Lower lobe of right lung (tissue), 2 donors: ENCODE measurements at places on chromosomes 11 and 22. TPM values are rescaled to one million over a fixed set of nuclear protein-coding genes. Genes with fewer than 3 reads are reported as not detected.

DNA sequence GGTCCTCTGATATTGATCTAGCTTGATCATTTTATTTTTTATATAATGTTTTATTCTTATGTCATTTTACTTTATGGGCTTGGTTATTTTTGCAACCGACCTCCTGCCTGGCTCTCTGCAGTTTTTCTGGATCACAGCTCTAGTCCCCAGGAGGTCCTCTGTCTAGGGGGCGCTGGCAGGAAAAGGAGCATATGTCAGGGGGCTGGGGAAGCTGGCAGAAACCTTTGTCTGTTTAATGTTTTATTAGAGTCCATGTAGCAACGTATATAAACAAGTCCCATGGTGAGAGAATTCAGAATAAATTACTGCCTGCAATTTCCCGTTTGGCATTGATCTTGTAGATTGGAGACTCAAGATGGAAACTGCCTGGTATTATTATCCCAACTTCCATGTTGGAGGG, 133.5 kb upstream of the ZBED5 start:
- H3K27me3 ChIP-seq: no peaks in the 10 kb centered on the region
- H3K27ac ChIP-seq: no peak overlapping the region
- no peak overlapping the region for H3K4me3 ChIP-seq
- H3K36me3 ChIP-seq: no peaks in the 10 kb centered on the region

The NAALAD2 gene
- 1.6 TPM for total RNA-seq

- H3K36me3 ChIP-seq: peaks cover 7% of the 10 kb centered on the region
- H3K4me3 ChIP-seq: peak overlapping the region; percentile 93
- H3K27me3 ChIP-seq: no peaks in the 10 kb centered on the region
- H3K4me1 ChIP-seq: peaks cover 32% of the 10 kb centered on the region
Measured at GRCh38 chr11:748007-748359, 719 bp downstream of the TALDO1 start.

The WNT11 gene
- 9.2 TPM for total RNA-seq

DNA sequence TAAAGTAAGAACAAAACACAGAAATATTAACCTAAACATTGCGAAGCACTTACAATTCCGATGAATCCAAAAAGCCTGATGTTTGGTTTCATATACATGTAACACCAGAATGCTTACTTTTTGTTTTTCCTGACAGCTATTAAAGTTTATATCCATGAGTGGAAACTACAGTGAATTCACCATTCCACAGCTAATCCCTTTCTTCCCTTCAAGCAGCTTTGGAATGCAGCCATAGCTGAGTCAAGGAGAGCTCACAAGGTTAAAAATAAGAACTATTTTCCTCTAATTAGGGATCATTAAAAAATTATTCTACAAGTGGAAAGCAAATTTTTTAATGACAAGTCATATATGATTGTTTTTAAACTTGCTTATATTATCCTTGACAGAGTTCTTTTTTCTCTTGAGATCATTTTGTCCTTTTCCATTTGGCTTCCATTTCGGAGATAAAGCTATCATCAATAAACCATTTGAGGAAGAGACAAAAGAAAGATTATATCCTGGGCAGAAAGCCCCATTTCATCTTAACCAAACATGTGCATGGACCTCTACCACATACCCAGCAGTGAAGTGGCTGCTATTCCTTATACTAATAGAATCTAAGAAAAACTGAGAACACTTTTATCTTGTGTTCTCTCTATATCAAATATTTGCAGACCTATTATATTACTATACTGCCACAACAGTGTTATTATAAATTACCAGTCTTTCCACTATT, 19.7 kb upstream of the FIBIN start:
- no peaks in the 10 kb centered on the region for H3K27me3 ChIP-seq
- no peak overlapping the region for H3K27ac ChIP-seq
- H3K36me3 ChIP-seq: no peaks in the 10 kb centered on the region
- no peak overlapping the region for H3K4me3 ChIP-seq

The KIAA0930 gene
- total RNA-seq: 89.2 TPM

- no peaks in the 10 kb centered on the region for H3K36me3 ChIP-seq
- peaks cover 5% of the 10 kb centered on the region for H3K4me1 ChIP-seq
- H3K4me3 ChIP-seq: no peak overlapping the region
- no peak for DNase-seq
Measured at GRCh38 chr11:12275818-12276217, 101.6 kb upstream of the PARVA start.

GRCh38 chr11:27456795-27457329, 15.7 kb downstream of the LGR4 start:
- H3K27ac ChIP-seq: no peak overlapping the region
- H3K4me3 ChIP-seq: no peak overlapping the region
- no peak for DNase-seq
- H3K36me3 ChIP-seq: no peaks in the 10 kb centered on the region
- no peaks in the 10 kb centered on the region for H3K27me3 ChIP-seq

DNA sequence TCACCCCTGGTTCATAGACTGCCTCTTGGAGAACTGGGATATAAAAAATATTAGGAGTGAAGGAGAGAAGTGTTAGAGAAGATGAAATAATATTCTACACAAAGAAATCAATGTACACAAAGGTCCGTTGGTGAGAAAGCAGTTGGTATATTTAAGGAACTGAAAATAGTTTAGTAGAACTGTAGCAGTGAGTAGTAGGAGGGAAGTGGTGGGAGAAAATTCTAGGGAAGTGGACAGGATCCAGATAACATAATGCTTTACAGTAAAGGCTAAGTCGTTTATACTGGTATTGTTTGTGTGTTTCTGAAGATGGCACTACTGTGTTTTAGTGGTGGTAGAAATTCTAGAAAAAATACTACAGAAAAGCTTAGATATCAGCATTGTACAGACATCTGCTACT, 120.8 kb upstream of the CHORDC1 start:
- no peaks in the 10 kb centered on the region for H3K36me3 ChIP-seq
- H3K4me3 ChIP-seq: no peak overlapping the region
- DNase-seq: no peak
- no peak overlapping the region for H3K27ac ChIP-seq

The ASPHD2 gene
- total RNA-seq: 1.5 TPM

The MRPL23 gene
- total RNA-seq: 59.2 TPM

DNA sequence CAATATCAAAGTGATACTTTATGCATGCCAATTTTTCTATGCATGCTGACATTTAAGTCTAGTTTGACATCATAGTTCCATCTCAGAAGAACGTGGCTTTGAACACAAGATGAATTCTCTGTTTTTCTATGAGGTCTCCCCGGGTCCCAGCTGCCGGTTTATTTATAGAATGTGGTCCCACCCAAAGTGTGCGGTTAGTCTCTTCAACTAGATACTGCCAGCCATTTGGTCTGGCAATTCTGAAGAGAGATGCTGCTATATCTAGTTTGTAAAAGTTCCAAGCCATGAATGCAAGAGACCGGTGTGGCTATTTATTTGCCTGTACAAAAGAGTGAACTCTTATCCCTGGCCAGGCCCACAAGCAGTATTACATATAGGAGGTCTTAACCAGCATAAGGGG, 9.2 kb downstream of the OR5A2 start:
- no peaks in the 10 kb centered on the region for H3K4me1 ChIP-seq
- no peaks in the 10 kb centered on the region for H3K27me3 ChIP-seq
- no peak overlapping the region for H3K4me3 ChIP-seq
- H3K36me3 ChIP-seq: no peaks in the 10 kb centered on the region

GRCh38 chr11:16448123-16448717, 91.9 kb upstream of the SOX6 start:
- H3K4me3 ChIP-seq: no peak overlapping the region
- DNase-seq: no peak
- no peaks in the 10 kb centered on the region for H3K27me3 ChIP-seq
- H3K36me3 ChIP-seq: no peaks in the 10 kb centered on the region
- H3K27ac ChIP-seq: no peak overlapping the region

The HEPHL1 gene
- not detected for total RNA-seq

The GLYAT gene
- total RNA-seq: not detected

The RHOD gene
- 12.2 TPM for total RNA-seq

DNA sequence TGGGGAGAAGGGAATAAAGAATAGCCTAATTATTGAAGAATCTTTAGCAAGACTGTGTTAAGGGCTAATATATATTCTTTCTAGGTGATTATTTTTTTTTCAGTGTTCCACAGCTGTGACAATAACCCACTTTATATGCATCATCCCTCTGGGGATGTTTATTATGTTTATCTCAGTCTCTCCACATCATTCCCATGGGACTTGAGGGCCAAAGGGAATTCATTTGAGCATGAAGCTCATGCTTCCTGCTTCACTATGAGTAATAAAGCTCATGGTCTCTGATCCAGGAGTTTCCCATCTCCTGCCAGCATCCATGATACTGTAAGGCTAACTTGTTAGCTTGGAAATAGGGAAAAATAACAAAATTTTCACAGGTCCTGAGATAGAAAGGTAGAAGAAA, 1888.4 kb downstream of the LRRC4C start:
- no peak for DNase-seq
- no peaks in the 10 kb centered on the region for H3K36me3 ChIP-seq
- H3K4me3 ChIP-seq: no peak overlapping the region

GRCh38 chr11:68146010-68146540, 24.9 kb upstream of the CHKA start:
- peak overlapping the region; percentile 70 for H3K27ac ChIP-seq
- H3K36me3 ChIP-seq: no peaks in the 10 kb centered on the region
- peak; percentile 98 for DNase-seq
- peaks cover 52% of the 10 kb centered on the region for H3K4me1 ChIP-seq
- no peak overlapping the region for H3K4me3 ChIP-seq

- no peaks in the 10 kb centered on the region for H3K4me1 ChIP-seq
- no peaks in the 10 kb centered on the region for H3K27me3 ChIP-seq
- no peak overlapping the region for H3K4me3 ChIP-seq
- peaks cover 18% of the 10 kb centered on the region for H3K36me3 ChIP-seq
Measured at GRCh38 chr11:112016765-112017376, 8.3 kb upstream of the DLAT start.

GRCh38 chr11:83982825-83983224, 696.7 kb upstream of the CCDC90B start:
- H3K4me3 ChIP-seq: no peak overlapping the region
- H3K27ac ChIP-seq: no peak overlapping the region
- no peaks in the 10 kb centered on the region for H3K36me3 ChIP-seq
- no peaks in the 10 kb centered on the region for H3K4me1 ChIP-seq
- DNase-seq: no peak

GRCh38 chr11:104728927-104729326, 169.3 kb downstream of the CASP12 start:
- H3K27me3 ChIP-seq: no peaks in the 10 kb centered on the region
- no peak overlapping the region for H3K27ac ChIP-seq
- H3K4me3 ChIP-seq: no peak overlapping the region
- no peaks in the 10 kb centered on the region for H3K36me3 ChIP-seq

DNA sequence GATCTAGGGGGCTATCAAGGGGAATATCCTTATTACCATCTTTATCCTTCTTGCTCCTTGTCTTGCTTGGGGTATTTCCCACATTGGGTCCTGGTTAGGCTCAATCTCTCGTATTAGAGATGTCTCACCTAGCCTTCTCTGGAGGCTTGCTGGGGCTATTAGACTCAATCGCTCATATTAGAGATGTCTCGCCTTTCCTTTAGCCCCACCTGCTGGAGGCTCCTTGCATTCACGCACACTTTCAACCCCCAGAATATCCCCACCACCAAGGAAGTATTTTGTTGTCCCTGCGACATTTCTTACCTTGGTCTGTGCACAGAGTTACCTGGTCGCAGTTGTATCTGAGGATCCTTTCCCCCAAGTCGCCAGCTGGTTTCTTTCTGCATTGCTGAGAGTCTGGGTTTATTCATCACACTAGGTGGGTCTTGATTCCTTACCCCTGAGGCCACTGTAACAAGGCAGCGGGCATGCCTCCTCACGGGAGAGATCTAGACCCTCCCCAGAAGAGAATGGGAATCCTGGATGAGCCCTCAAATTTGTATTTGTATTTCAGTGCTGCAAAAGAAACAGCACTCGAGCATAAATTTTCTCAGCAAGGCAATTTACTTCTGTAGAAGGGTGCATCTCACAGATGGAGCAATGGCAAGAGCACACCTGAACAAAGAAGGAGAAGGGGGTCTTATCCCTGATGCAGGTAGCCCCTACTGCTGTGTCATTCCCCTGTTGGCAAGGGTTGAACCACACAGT, 15.9 kb upstream of the HYLS1 start:
- H3K4me1 ChIP-seq: no peaks in the 10 kb centered on the region
- no peak for DNase-seq

The TMPRSS4 gene
- 7.9 TPM for total RNA-seq

The SMIM38 gene
- total RNA-seq: not detected

GRCh38 chr22:22697377-22698117, 53.1 kb downstream of the GGTLC2 start:
- H3K4me1 ChIP-seq: peaks cover 2% of the 10 kb centered on the region
- no peaks in the 10 kb centered on the region for H3K36me3 ChIP-seq
- no peak overlapping the region for H3K4me3 ChIP-seq
- no peak overlapping the region for H3K27ac ChIP-seq
- no peaks in the 10 kb centered on the region for H3K27me3 ChIP-seq

DNA sequence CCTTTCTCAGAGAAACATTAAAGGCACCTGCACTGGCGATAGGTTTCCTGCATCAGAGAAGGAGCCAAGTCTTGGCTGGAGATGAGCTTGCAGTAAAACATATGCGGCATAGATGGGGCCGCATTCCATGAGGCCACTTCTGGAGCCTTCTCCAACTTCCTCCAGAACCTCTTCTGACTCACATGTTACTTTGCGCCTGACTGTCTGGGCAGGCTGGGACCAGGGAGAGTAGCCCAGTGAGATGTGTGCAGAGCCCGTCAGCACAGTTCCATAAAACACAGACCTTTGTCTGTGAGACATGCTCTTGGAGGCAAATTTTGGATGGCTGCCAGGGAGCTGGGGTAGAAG, 55.4 kb upstream of the BID start:
- H3K4me1 ChIP-seq: no peaks in the 10 kb centered on the region
- H3K36me3 ChIP-seq: peaks cover 14% of the 10 kb centered on the region

- no peak for DNase-seq
- no peaks in the 10 kb centered on the region for H3K36me3 ChIP-seq
- no peaks in the 10 kb centered on the region for H3K4me1 ChIP-seq
- H3K27ac ChIP-seq: no peak overlapping the region
Measured at GRCh38 chr11:131136486-131136885, 220.2 kb upstream of the SNX19 start.

The PIK3C2A gene
- 71.6 TPM for total RNA-seq

- H3K4me3 ChIP-seq: no peak overlapping the region
- peaks cover 27% of the 10 kb centered on the region for H3K36me3 ChIP-seq
- peaks cover 11% of the 10 kb centered on the region for H3K4me1 ChIP-seq
- DNase-seq: no peak
Measured at GRCh38 chr11:58628446-58628845, 6.0 kb downstream of the CNTF start.

DNA sequence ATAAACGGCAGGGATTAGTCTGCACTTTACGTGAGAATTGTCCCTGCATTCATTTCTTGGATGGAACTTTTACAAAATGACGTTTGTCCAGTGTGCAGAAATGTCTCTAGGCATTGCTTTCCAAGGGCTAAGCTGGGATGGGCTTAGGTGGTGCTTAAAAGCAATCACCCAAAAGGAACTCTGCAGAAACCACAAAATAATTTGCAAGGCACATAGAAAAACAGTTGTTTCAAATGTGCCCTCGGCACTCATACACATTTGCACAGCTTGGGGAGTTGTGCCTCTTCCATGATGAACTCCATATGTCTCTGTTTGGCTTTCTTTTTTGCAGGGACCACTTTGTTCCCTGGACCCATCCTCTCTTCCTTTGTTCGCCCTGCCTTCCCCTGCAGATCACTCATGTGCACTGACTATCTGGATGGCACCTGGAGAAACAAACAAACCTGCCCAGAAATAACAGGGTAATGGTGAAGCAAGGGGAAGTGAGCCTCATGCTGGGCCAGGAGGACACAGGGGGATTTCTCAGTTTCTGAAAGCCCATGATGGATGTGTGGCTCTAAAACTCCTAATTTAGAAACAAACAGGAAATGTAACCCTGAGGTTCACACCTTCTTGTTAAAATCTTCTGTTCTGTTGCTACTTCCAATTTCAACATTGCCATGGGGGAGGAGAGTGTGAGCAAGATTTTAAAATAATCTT, 150.2 kb downstream of the SNX19 start:
- no peaks in the 10 kb centered on the region for H3K27me3 ChIP-seq
- DNase-seq: no peak
- H3K4me3 ChIP-seq: no peak overlapping the region
- H3K36me3 ChIP-seq: no peaks in the 10 kb centered on the region
- H3K4me1 ChIP-seq: no peaks in the 10 kb centered on the region
- H3K27ac ChIP-seq: no peak overlapping the region
